Left ventricle myocardium inferior (tissue), 1 donor: ENCODE measurements at places on chromosomes 6 and 20. TPM values are rescaled to one million over a fixed set of nuclear protein-coding genes. Genes with fewer than 3 reads are reported as not detected.
A peak's percentile ranks its signal among the peaks of the same experiment; 100 is the strongest.

DNA sequence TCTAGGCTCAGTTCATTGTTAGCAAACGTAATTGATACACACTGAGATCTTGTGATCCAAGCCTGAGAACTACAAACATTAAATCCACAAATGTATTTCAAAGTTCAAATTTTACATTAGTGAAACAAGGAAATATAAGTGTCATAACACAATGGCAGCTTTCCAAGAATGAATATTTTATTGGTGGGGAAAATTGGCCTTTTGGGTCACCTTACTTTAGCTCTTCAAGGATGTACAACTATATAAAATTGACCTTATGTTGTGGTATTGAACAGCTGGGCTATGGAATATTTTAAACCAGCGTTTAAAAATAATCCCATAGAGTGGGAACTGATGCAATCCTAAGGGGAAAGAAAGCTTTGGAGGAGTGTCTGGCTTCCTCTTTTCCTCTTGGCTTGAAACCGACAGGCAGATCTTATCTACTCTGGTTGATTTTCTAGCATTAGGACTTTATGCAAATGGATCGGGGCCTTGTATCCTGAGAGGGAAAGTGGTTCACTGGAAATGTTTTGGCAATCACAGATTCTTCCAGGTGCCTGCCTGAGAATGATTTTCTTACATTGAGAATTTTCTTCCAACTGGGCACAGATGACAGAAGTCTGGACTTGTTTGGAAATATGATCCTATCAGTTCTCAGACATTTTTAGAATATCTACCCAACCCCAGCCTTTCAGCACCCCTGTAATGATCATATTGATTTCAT is 184.8 kb upstream of the ECI2 start:
- DNase-seq, result no peak

DNA sequence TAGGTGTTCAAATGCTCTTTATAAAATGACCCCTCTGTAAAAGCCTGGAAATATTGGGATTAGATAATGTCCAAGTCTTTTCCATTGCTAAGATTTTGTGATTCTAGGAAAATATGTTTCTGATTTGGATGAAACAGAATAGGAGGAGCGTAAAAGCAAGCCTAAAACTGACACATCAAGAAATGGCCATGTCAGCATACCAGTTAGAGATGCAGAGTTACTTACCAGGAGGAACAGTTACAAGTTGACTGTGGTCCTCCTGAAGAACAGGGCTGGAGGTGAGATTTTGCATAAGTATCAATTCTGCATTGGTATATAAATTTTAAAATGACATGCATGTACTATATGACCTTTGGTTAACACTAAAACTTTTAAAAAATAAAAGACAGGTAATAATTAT is 35.3 kb downstream of the EYA2 start:
- DNase-seq, result no peak

Gene LAMA4
- total RNA-seq, result 103 TPM

- no peak for DNase-seq
Observed at GRCh38 chr20:58308290-58308679, 1.2 kb upstream of the RAB22A start.

DNA sequence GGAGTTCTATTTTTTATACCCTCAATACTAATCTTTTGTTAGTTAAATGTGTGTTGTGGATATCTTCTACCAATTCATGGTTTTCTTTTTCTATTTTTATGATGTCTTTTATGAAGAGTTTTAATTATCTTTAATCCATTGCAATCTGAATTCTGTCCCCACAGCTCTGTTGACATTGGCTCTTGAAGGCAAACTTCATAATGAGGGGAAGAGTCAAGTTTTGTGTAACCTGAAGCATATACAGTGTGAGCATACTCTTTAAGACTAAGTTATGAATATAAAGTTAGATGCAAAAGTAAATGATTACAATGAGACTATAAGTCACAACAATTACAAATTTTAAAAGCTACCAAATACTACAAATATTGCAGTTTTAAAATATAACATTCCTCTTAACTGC is 34.2 kb downstream of the RNF217 start:
- no peak for DNase-seq

Gene TMX4
- 121 TPM for total RNA-seq

DNA sequence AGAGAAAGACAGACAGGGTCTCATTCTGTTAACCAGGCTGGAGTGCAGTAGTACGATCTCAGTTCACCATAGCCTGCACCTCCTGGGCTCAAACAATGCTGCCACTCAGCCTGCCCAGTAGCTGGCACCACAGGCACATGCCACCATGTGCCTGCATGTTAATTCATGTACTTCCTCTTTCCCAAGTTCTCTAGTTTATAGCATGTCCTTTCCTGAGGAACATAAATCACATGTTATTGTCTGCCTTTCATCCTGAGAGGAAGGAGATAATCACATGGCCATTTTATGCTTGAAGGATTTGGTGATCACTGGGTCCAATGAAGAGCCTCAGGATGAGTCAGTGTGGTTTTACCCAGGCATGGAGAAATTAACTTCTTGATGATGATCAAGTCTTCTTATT is 47.9 kb downstream of the COL11A2 start:
- no peak for DNase-seq

- peak; percentile 28 for DNase-seq
Observed at GRCh38 chr6:121932076-121932991, 467.1 kb upstream of the HSF2 start.

Gene BPIFB4
- total RNA-seq, result not detected

- no peak for DNase-seq
Observed at GRCh38 chr6:148524976-148525375, 182.3 kb downstream of the SASH1 start.

- DNase-seq, result no peak
Observed at GRCh38 chr20:17457079-17457478, 74.1 kb downstream of the BFSP1 start.

GRCh38 chr6:168348186-168348585 is 28.6 kb upstream of the DACT2 start:
- no peak for DNase-seq

DNA sequence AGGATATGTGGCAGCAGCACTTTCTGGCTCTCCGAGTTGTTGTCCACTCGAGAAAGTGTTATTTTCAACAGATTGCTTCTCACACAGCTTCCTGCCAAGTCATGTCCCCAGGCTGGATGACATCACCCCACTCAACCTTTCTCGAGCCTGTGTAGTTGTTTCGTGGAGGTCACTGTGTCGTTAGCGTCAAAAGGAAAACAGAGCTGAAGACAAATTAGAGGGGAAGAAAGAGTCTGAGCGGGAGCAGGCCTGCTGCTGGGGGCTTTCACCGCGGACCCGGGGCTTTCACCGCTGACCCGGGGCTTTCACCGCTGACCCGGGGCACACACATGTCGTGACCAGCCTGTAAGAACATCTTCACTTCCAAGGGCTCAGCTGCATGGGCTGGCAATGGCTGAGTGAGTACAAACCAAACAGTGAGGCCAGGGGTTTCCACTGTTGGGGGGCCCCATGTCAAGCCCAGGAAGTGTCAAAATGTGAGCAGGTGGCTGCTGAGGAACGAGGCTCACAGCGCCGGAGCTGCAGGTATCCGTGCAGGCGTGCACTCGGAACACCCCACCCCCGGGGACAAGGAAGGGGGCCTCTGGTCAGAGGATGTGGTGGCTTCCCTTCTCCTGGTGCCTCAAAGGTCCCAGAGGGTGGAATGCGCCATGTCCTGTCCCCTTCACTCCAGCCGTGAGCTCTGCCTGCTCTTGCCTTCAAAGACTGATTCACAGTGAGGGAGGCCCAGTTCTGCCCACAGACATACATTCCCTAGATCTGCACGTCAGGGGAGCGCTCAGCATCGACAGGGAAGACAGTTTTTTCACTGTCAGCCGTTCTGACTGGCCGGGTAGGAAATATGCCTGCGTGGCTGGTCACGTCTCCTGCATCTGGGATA is 365.9 kb downstream of the TAF4 start:
- no peak for DNase-seq

Gene PPIL6
- total RNA-seq, result 3.9 TPM

DNA sequence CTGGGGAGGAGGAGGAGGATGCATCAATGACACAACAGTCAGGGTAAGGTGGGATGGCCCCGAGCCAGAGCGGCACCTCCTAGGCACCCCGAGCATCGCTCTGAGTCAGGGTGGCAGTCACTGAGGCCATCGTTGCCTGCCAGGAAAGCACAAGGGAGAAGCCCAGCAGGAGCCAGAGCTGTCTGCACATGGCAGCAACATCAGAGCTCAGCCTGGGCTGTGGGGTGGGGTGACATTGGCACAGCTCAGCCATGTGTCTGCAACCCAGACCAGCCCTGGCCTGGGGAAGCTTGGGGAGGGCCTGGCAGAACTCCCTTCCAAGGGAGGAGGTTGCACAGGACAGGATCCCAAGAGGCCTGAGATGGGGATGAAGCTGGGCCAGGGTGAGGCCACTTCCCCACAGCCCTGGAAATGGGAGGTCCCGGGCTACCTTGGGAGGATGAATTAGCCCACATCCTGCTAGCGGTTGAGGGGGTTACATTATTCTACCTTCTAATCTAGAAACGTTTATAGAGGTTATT is 255.6 kb downstream of the MAFB start:
- no peak for DNase-seq

- DNase-seq, result no peak
Observed at GRCh38 chr20:9348747-9349146, 165.6 kb upstream of the LAMP5 start.

DNA sequence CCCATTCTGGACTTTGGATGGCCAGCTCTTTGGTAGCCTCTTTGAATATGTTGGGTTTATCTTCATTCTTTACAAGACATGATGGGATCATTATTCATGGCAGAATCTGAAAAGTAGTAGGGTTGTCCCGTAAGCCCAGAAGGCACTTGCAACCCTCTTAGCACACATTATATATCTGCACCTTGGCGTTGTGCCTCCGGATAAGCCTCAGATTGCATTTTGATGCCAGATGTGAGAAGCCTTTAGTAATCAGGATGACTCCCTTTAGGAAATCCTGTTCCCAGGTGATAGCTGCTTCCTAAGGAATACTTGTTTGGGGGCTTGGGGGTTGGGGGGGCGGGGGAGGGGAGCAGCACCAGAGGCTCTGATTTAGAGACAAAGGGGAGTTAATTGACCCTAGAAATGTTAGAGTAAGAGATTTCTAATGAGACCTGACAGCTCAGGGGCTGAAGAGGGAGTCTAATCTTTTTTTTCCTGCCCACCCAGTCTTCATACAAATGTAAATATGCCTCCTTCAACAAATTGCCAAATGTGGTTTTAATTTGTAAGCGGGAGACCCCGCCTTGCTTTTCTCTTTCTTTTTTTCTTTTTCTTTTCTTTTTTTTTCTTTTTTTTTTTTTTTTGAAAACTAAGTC is 55.1 kb downstream of the JAG1 start:
- DNase-seq, result no peak

Gene ANKRD66
- not detected for total RNA-seq
